ENCODE measurements at places on chromosomes 4 and X. TPM values are rescaled to one million over a fixed set of nuclear protein-coding genes. Genes with fewer than 3 reads are reported as not detected.

DNA sequence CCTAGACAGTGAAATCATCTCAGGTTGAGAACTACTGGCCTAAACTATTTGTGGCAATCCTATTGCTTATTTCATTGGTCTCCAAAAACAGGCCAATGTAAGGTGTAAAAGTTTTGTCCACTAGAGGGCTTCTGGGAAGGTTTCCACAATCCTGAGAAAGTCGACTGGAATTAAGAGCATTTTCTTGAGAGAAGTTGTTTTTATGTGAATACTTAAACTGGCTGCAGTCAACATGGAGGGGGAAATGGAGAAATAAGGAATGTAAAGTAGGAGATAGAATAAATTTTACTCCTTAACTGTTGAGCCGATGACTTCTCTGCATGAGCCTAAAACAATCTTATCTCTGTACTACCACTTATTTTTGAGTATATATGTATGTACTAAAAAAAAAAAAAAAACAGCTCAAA, 11.0 kb upstream of the EIF4E start:
- DNase-seq = peak; percentile 32
- no peak overlapping the region for H3K27ac ChIP-seq
- no peaks in the 10 kb centered on the region for H3K27me3 ChIP-seq
- no peak overlapping the region for H3K4me3 ChIP-seq
- no peaks in the 10 kb centered on the region for H3K36me3 ChIP-seq

- no peak for DNase-seq
- H3K27me3 ChIP-seq = no peaks in the 10 kb centered on the region
- no peak overlapping the region for H3K27ac ChIP-seq
- H3K4me3 ChIP-seq = no peak overlapping the region
- H3K36me3 ChIP-seq = peaks cover 4% of the 10 kb centered on the region
Measured at GRCh38 chrX:68658530-68658929, 11.1 kb downstream of the STARD8 start.

GRCh38 chr4:139916041-139916440, 237.9 kb downstream of the MAML3 start:
- H3K27ac ChIP-seq = no peak overlapping the region
- no peak overlapping the region for H3K4me3 ChIP-seq
- DNase-seq = no peak
- no peaks in the 10 kb centered on the region for H3K36me3 ChIP-seq
- no peaks in the 10 kb centered on the region for H3K27me3 ChIP-seq
- no peaks in the 10 kb centered on the region for H3K4me1 ChIP-seq

The TAB3 gene
- total RNA-seq = 13.5 TPM

The F8A1 gene
- 18.8 TPM for total RNA-seq

The S100P gene
- total RNA-seq = not detected

The SLC2A9 gene
- total RNA-seq = 0.79 TPM

The FRAS1 gene
- 58.5 TPM for total RNA-seq

The HSFX2 gene
- not detected for total RNA-seq

- H3K27me3 ChIP-seq = no peaks in the 10 kb centered on the region
- H3K27ac ChIP-seq = no peak overlapping the region
- no peak for DNase-seq
- no peaks in the 10 kb centered on the region for H3K36me3 ChIP-seq
- H3K4me1 ChIP-seq = peaks cover 7% of the 10 kb centered on the region
- H3K4me3 ChIP-seq = no peak overlapping the region
Measured at GRCh38 chr4:85673540-85673939, 198.6 kb downstream of the ARHGAP24 start.

DNA sequence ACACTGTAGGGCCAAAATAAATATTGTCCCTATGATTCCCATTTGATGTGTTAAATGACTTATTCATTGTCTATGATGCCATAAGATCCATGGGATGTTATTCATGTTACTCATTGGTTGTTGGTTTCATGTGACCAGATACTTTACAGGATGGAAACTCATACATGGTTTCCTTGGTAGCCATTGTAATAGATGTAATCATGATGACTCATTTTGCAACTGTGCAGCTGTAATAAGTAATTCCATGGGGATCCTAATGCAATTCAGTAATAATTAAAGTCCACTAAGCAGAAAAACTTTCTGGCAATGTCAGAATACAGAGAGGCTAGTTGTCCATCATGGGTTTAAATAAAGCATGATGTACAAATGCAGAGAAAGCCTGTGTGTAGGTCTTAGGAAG, 389.7 kb upstream of the NR3C2 start:
- peaks cover 2% of the 10 kb centered on the region for H3K4me1 ChIP-seq
- DNase-seq = no peak
- no peaks in the 10 kb centered on the region for H3K27me3 ChIP-seq
- no peak overlapping the region for H3K27ac ChIP-seq
- H3K4me3 ChIP-seq = no peak overlapping the region

The HSD17B13 gene
- total RNA-seq = not detected

DNA sequence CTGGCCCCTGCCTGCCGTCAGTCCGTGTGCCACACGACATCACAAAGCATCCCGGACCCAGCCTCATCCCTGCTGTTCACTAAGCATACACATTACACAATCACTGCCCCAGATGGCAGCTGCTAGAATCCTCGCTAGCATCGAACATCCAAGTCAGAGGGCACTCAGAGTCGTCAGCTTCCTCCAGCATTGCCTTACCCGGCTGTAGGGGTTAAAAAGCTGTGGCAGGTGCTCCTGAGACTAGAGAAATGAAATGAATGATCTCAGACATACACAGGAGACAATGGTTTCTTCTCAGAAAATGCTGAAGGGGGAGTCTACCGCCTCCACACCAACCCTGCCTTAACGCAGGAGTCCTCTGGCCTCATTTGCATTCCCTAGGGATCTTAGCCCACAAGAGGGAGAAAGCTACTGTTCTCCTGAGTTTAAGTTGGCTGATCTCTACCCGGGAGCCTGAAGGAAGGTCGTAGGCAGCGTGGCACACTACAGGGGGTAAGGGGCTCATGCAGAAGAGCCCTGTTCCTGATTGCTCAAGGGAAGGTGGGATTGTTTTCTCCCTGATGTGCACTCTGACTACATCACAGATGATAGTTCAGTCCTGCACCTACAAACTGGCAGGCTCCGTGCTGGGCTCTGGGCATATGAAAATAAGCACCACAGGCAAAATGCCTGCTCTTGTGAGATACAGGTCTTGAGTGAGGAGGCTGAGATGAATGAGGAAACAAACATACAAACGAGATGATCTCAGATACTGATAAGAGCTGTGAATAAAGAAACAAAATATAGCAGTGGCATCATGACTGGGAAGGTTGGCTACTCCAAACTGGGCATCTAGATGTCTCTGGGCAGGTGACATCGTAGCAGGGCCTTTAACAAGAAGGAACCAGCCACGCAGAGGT, 2.6 kb upstream of the KIAA0232 start:
- H3K4me1 ChIP-seq = 0 out of 2 replicates have a peak, but pooled peaks cover 3% of the 10 kb centered on the region
- peak overlapping the region; percentile 53 for H3K4me3 ChIP-seq
- H3K27ac ChIP-seq = no peak overlapping the region
- H3K36me3 ChIP-seq = no peaks in the 10 kb centered on the region

DNA sequence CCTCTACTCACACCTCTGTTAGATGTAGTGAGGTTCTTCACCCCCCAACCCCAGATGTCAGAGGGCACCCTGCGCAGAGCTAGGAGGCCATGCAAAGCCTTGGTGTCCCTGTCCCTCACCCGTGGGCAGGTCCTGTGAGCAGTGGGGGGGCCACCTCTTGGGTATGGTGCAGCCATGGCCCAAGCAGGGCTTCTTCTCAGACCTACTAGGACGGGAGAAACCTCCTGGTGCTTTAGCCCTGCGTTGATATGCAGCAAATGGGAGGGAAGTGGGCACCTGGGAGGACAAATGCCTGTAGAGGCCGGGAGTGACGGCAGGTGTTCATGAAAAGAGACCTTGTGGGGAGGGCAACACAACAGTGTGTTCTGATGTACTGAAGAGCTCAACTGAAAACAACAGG, 38.5 kb upstream of the MSANTD1 start:
- H3K27me3 ChIP-seq = no peaks in the 10 kb centered on the region
- H3K4me3 ChIP-seq = no peak overlapping the region
- H3K4me1 ChIP-seq = no peaks in the 10 kb centered on the region
- H3K36me3 ChIP-seq = peaks cover 25% of the 10 kb centered on the region
- DNase-seq = no peak

The CENPVL3 gene
- 3.3 TPM for total RNA-seq

DNA sequence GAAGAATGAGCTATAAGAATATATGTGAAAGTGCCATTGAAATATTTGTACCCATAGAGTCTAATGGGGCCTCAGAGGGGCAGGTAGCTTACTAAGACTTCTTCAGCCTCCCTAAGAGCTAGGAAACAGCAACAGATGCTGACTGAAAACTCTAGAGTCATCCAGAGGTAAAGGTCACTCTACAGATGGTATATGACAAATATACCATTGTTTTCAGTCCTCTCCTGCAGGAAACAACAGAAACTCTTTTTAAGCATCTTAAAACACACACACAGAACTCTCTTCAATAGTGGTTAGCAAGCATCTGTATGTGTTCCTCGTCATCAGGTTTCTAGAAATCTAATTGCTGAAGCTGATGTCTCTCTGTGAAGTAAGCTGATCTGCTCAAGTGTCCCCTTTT, 313.8 kb upstream of the GATB start:
- H3K4me1 ChIP-seq = no peaks in the 10 kb centered on the region
- H3K27ac ChIP-seq = no peak overlapping the region
- no peak overlapping the region for H3K4me3 ChIP-seq
- no peak for DNase-seq

DNA sequence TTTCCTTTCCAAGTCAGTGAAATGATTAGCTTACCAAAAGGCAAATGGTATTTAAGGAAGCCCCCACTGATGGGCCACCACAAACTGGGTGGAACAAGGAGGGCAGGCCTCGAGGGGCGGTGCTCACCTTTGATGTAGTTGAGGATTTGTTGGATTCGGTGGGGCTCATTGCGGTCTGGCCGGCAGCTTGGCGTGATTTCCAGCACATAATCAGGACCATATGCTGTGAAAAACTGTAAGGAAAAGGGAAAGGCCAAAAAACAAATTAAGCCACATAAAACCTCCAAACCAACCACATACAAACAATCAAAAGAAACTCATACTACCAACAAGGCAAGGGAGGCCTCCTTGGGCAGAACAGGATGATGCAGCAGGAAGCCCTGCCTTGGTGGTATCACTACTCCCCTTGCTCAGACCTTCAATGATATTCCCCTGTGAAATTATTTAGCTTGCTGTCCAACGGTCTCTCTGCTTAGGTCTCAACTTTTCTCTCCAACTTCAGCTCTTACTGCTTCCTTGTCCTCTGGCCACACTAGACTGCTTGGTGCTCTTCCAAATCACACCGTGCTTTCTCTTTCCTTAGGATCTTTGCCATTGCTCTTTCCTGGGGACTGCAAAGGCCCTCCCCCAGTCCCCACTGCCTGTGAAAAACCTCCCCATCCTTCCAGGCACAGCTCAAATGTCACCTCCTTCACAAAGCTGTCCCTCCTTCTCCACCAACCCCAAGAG, 46.1 kb upstream of the CITED1 start:
- no peak overlapping the region for H3K4me3 ChIP-seq
- H3K4me1 ChIP-seq = peaks cover 2% of the 10 kb centered on the region
- H3K36me3 ChIP-seq = peaks cover 19% of the 10 kb centered on the region
- H3K27ac ChIP-seq = no peak overlapping the region

- peaks cover 4% of the 10 kb centered on the region for H3K36me3 ChIP-seq
- no peak for DNase-seq
- no peak overlapping the region for H3K4me3 ChIP-seq
Measured at GRCh38 chr4:89492581-89493071, 185.0 kb upstream of the GPRIN3 start.

GRCh38 chr4:54516556-54517215, 141.1 kb upstream of the KIT start:
- H3K4me3 ChIP-seq = no peak overlapping the region
- H3K36me3 ChIP-seq = no peaks in the 10 kb centered on the region

GRCh38 chrX:91434351-91435168, at the start of gene PABPC5:
TSS of gene PABPC5 (plus strand) at chrX:91434839. CDS start at chrX:91435578, 739 bp downstream.
- H3K36me3 ChIP-seq = no peaks in the 10 kb centered on the region
- H3K4me3 ChIP-seq = peak within 1 kb of the TSS; percentile 87
- H3K4me1 ChIP-seq = no peaks in the 10 kb centered on the region
- H3K27me3 ChIP-seq = no peaks in the 10 kb centered on the region
- DNase-seq = peak; percentile 95
- no peak within 1 kb of the TSS for H3K27ac ChIP-seq

DNA sequence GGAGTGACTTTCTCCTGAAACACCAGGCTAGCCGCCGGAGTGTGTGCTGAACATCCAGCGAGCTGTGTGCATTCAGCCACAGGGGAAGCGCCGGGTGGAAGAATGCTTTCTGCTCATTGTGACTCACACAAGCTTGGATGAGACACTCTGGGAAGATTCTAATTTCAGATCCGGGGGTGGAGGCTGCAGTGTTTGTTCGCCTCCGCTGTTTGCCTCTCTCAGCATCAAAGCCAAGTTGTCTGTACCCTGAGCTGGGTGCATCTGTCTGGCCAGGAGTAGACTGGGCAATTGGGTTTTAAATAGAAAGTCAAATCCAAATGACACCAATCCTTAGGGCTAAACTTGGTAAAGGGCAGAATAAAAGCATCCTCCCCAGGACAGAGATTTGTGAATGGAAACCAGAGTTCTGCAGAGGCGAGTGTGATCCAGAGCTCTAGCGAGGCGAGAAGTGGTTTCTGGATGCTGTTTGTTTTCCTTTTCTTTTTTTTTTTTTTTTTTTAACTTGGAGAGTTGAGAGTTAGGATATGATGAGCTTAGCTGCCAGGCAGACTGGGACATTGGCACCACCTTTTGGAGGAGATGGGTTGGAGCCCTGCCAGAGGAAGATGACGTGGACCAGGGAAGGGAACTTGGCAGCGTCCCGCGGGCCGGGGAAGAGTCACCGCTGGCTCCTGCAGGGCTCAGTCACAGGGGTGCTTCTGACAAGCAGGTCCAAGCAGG, 196.0 kb upstream of the PSAPL1 start:
- H3K4me1 ChIP-seq = no peaks in the 10 kb centered on the region
- H3K4me3 ChIP-seq = no peak overlapping the region
- no peaks in the 10 kb centered on the region for H3K27me3 ChIP-seq
- peaks cover 5% of the 10 kb centered on the region for H3K36me3 ChIP-seq

GRCh38 chr4:19880206-19880605, 371.5 kb upstream of the SLIT2 start:
- H3K4me1 ChIP-seq = no peaks in the 10 kb centered on the region
- no peak overlapping the region for H3K27ac ChIP-seq

The ADH7 gene
- total RNA-seq = not detected

DNA sequence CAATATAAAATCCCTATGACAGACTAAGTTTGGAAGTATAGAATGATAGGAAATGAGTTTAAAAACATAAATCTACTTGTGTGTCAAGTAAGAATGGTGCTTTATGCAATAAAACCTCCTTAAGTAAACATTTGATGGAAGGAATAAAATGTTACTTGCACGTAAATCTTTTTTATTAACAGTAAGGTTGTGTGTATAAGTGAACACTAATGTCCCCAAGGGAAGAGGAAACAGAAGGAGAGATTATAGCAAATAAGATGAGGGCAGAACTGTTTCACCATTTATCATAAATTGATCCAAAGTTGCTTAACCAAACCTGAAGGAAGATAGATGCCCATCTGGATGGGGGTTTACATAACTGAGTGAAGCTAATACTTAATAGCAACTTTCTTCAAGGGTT, 86.8 kb downstream of the FRMPD4 start:
- H3K27ac ChIP-seq = no peak overlapping the region
- no peak overlapping the region for H3K4me3 ChIP-seq
- DNase-seq = no peak
- H3K4me1 ChIP-seq = no peaks in the 10 kb centered on the region
